Right lobe of liver (tissue), 6 donors: ENCODE measurements at places on chromosomes 11 and 22. TPM values are rescaled to one million over a fixed set of nuclear protein-coding genes. Genes with fewer than 3 reads are reported as not detected.

GRCh38 chr11:112134473-112134872 is 29.4 kb downstream of the IL18 start:
- no peak for DNase-seq
- H3K4me1 ChIP-seq, result no peaks in the 10 kb centered on the region
- H3K27me3 ChIP-seq, result no peaks in the 10 kb centered on the region
- no peak overlapping the region for H3K27ac ChIP-seq
- H3K36me3 ChIP-seq, result no peaks in the 10 kb centered on the region

- no peak overlapping the region for H3K27ac ChIP-seq
- H3K4me3 ChIP-seq, result no peak overlapping the region
- no peak for DNase-seq
Observed at GRCh38 chr22:42171417-42171816, 40.8 kb upstream of the CYP2D6 start.

- H3K27ac ChIP-seq, result no peak overlapping the region
- DNase-seq, result no peak
- no peaks in the 10 kb centered on the region for H3K4me1 ChIP-seq
- H3K27me3 ChIP-seq, result no peaks in the 10 kb centered on the region
- no peak overlapping the region for H3K4me3 ChIP-seq
Observed at GRCh38 chr11:10429526-10429925, 25.5 kb upstream of the AMPD3 start.

GRCh38 chr11:106228996-106229395 is 151.5 kb downstream of the AASDHPPT start:
- H3K36me3 ChIP-seq, result no peaks in the 10 kb centered on the region
- no peak for DNase-seq
- H3K27ac ChIP-seq, result no peak overlapping the region
- H3K27me3 ChIP-seq, result no peaks in the 10 kb centered on the region
- no peaks in the 10 kb centered on the region for H3K4me1 ChIP-seq
- no peak overlapping the region for H3K4me3 ChIP-seq

- H3K27ac ChIP-seq, result no peak overlapping the region
- no peaks in the 10 kb centered on the region for H3K27me3 ChIP-seq
- H3K4me1 ChIP-seq, result no peaks in the 10 kb centered on the region
- no peaks in the 10 kb centered on the region for H3K36me3 ChIP-seq
- H3K4me3 ChIP-seq, result no peak overlapping the region
- DNase-seq, result no peak
Observed at GRCh38 chr11:460331-461199, 10.5 kb downstream of the PTDSS2 start.

DBX1 gene
- not detected for total RNA-seq

MED15 gene
- 29.2 TPM for total RNA-seq

GRCh38 chr11:95891423-95892170 is 32.3 kb downstream of the MTMR2 start:
- no peak overlapping the region for H3K27ac ChIP-seq
- H3K4me1 ChIP-seq, result no peaks in the 10 kb centered on the region
- no peaks in the 10 kb centered on the region for H3K36me3 ChIP-seq
- DNase-seq, result no peak
- H3K4me3 ChIP-seq, result no peak overlapping the region

DNA sequence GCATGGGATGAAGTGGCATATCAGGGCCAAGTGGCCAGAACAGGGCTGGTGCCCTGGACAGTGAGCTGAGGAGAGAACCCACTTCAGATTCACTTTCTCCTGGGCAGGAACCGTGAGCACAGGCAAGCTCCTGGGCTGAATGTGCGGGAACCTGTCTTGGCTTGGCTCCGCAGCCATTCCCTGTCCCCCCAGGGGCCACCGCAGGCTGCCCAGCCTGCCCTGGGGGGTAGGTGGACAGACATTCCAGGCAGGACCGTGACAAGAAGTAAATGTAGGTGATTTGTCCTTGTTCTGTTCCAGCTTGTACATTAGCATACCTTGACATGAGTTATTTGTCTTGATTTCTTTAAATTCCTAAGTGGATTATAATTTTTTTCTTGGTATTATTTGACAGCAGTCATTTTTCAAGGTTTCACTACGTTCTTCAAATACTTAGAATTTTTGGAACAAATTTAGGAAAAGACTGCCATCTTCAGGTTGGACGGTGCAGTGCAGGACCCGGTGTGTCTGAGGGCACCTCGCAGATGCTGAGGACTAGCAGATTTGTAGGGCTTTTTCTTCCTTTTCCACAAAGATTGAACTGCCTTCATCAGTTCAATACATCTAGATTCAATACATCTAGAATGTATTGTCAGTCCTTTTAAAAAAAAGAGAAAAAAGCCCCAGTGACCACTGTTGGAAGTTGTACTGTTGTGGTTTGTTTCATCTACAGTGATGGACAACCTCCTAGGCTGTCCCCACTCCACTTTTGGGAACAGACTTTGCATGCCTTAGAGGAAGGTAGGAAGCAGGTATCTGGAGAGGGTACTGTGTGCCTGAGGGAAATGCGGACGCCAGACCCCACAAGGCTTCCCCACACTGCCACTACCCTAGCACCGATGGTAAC is 115.1 kb upstream of the RASSF10 start:
- no peak overlapping the region for H3K27ac ChIP-seq
- peaks cover 3% of the 10 kb centered on the region for H3K4me1 ChIP-seq

GRCh38 chr11:47711816-47712215 is 3.4 kb downstream of the AGBL2 start:
- peaks cover 2% of the 10 kb centered on the region for H3K36me3 ChIP-seq
- DNase-seq, result no peak
- H3K4me1 ChIP-seq, result no peaks in the 10 kb centered on the region
- peak overlapping the region; percentile 49 for H3K27ac ChIP-seq
- H3K27me3 ChIP-seq, result no peaks in the 10 kb centered on the region

DNA sequence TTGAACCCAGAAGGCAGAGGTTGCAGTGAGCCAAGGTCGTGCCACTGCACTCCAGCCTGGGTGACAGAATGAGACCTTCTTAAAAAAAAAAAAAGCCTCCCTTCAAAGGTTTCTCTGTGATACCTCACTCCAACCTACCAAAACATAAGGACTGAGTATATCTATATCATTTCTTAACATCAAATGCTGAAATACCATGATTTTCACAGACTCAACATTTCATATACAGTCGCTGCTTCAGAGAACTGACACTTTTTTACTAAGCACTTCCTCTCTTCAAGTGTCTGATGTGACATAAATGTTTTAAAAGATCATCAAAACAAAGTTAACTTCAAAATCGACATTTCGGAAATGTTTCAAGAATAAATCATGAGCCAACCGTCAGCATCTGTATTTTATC is 12.0 kb downstream of the PRR14L start:
- no peak overlapping the region for H3K27ac ChIP-seq
- DNase-seq, result no peak
- H3K4me3 ChIP-seq, result no peak overlapping the region
- no peaks in the 10 kb centered on the region for H3K27me3 ChIP-seq

APOC3 gene
- total RNA-seq, result 13,257 TPM

OR56A4 gene
- 0.04 TPM for total RNA-seq

DNA sequence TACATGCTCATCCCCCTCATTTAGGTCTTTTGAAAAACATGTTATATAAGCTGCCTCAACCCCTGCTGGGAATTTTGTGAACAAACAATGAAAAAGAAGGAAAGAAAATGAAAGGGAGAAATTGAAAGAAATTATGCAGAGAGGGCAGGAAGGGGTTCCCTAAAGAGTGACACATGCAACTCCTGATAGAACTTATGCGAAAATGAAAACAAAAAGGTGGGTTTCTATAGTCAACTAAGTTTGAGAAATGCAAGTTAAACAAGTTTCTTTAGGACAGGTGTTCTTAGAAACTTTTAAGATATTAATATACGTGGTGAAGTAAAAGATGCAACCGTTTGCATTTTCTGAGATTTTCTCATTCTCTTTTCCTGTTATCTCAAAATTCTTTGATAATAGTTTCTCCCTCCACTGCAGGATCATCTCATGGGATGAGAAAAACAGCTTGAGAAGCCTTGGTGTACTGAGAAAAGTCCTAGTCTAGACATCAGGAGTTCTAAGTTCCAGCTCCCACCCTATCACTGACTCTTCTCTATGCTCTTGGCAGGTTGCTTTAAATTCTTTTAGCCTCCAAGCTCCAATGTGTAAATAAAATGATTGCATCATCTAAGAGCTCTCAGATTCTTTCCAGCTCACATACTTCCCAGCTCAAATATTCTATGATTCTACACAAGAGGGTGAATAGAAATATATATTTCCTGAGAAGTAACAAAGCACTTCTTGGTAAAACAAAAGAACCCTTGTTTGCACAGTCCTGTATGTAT is 109.2 kb downstream of the FAM76B start:
- H3K27ac ChIP-seq, result no peak overlapping the region
- H3K4me1 ChIP-seq, result no peaks in the 10 kb centered on the region

DNA sequence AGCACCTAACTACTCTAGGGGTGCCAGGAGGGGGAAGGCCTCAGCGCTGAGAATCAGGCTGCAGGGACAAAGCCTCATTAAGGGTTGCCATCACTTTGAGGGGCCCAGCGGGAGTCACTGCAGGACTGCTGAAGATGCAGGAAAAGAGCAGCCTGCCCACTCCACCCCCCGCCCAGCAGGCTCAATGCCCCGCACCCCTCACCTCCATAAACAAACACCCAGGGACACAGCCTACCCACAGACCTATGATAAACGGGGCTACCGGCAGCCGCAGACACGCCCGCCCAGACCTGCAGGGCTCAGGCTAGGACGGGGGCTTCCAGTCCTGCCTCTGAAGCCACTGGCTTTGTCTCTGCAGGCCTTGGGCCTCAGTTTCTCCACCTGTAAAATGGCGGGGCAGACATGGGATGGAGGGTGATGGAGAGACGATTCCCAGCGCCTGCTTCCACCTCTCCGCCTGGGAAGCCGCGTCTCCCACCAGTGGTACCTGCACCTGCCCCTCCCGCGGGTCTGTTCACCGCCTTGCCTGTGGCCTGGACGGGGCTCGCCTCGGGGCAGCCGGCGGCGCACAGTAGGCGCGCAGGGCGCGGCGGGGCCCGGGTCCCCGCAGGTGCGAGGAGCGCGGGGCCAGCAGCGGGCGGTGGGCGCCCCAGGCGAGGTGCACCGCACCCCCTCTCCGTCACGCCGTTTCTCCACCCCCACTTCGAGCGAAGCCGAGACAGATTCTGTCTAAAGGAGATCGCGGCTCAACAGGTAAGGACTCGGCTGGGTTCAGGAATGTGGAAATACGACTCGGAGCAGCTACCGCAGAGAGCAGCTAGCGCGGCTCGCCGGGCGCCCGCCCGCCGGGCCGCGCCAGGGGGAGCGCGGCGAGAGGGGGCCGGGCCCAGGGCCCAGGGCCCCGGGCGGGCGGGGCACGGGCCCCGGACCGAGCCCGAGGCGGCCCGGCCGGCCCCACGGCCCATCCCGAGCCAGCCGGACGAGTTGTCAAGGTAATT is 1.5 kb downstream of the WNT7B start:
- H3K27ac ChIP-seq, result no peak overlapping the region
- peaks cover 33% of the 10 kb centered on the region for H3K27me3 ChIP-seq
- H3K4me3 ChIP-seq, result no peak overlapping the region
- H3K36me3 ChIP-seq, result no peaks in the 10 kb centered on the region

GRCh38 chr22:48167238-48167637 is 1404.8 kb downstream of the TBC1D22A start:
- no peaks in the 10 kb centered on the region for H3K4me1 ChIP-seq
- H3K27ac ChIP-seq, result no peak overlapping the region
- no peaks in the 10 kb centered on the region for H3K27me3 ChIP-seq
- H3K36me3 ChIP-seq, result no peaks in the 10 kb centered on the region
- DNase-seq, result no peak

MN1 gene
- total RNA-seq, result 0.61 TPM

- no peak overlapping the region for H3K4me3 ChIP-seq
- H3K4me1 ChIP-seq, result peaks cover 6% of the 10 kb centered on the region
- DNase-seq, result no peak
- no peak overlapping the region for H3K27ac ChIP-seq
- no peaks in the 10 kb centered on the region for H3K27me3 ChIP-seq
Observed at GRCh38 chr11:69127081-69127850, 28.5 kb upstream of the SMIM38 start.

TUB gene
- 0.91 TPM for total RNA-seq

LIPT2 gene
- 1.5 TPM for total RNA-seq

- no peaks in the 10 kb centered on the region for H3K36me3 ChIP-seq
- H3K4me3 ChIP-seq, result no peak overlapping the region
- H3K27me3 ChIP-seq, result no peaks in the 10 kb centered on the region
Observed at GRCh38 chr22:22703203-22703570, 58.8 kb downstream of the GGTLC2 start.

GRCh38 chr22:36922711-36923110 is 9.3 kb downstream of the CSF2RB start:
- no peaks in the 10 kb centered on the region for H3K27me3 ChIP-seq
- H3K36me3 ChIP-seq, result no peaks in the 10 kb centered on the region
- no peak for DNase-seq
- H3K4me3 ChIP-seq, result no peak overlapping the region
- no peaks in the 10 kb centered on the region for H3K4me1 ChIP-seq

DNA sequence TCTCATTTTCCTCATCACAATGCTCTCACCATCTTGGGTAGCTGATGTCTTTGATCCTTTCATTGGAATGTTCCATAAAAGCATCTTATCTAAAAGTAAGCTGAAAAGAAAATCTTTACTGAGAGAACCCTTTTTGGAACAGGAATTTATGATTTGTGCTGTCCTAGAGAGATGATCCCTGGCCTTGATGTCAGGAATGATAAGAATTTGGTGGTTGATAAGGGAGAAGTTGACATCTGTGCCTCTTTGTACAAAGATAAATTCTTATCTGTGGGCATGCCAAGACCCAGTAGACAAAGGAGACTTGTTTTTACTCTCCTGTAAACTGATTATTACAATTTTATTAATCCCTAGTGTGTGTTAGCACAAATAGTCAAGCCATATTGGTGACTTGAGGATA is 36.9 kb downstream of the NAALAD2 start:
- H3K27me3 ChIP-seq, result no peaks in the 10 kb centered on the region
- H3K4me1 ChIP-seq, result no peaks in the 10 kb centered on the region
- no peak overlapping the region for H3K4me3 ChIP-seq
- H3K27ac ChIP-seq, result no peak overlapping the region
- no peaks in the 10 kb centered on the region for H3K36me3 ChIP-seq
- no peak for DNase-seq

DNA sequence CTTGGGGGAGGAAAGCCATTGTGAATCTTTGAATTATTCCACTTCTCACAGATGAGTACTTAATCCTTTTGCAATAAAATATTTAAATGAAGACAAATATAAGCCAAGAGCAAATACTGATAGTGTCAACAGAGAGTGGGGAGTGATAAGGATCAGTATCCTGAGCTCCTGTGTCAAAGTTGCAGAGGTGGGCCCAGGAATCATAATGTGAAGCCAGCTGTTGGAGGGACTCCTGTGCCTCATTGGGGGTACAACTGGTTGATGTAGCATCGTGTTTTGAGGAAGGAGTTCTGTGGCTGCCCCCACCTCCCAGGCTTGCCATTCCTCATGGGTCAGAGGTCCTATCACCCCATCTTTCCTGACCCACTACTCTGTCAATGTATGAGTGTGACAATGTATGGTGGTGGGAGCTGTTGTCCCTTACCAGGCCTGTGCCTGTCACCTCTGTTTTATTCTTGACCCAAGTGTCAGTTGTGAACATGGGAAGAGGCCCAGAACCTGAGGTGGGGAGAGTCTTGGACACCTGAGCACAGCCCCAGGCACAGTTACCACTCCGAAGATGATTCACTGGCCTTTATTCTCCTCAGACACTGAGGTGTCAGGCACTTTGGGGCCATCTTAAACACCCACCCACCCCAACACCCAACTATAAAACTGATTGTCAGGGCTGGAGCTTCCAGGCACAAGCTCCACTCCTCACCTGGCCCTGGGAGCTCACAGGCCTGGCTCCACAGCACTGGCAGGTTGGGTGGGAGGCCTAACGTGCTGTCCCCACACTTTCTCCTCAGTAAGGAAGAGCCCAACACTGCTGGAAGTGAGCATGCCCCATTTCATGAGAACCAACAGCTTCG is 38.4 kb downstream of the KCNQ1OT1 start:
- no peak for DNase-seq
- H3K27ac ChIP-seq, result no peak overlapping the region
- no peak overlapping the region for H3K4me3 ChIP-seq
- no peaks in the 10 kb centered on the region for H3K4me1 ChIP-seq

UBQLNL gene
- 0.22 TPM for total RNA-seq

POU2AF3 gene
- total RNA-seq, result 0.86 TPM

ZNF280A gene
- not detected for total RNA-seq

CRYBA4 gene
- not detected for total RNA-seq
